ENCODE measurements at places on chromosomes 2 and 18.

- no peak overlapping the region for H3K4me3 ChIP-seq
- H3K36me3 ChIP-seq: no peaks in the 10 kb centered on the region
Measured at GRCh38 chr2:190822043-190822442, 58.6 kb upstream of the GLS start.

DNA sequence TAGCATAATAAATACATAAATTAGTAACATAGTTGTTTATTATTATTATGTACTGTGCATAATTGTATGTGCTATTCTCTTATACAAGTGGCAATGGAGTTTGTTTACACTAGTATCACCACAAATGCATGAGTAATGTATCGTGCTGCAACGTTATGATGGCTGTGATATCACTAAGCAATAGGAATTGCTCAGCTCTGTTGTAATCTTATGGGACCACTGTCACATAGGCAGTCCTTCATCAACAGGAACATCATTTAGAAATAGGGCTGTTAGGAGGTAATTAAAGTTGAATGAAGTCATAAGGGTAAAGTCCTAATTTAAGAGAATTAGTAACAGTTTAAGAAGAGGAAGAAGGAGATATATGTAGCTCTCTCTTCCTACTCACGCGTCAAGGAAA, 33.8 kb downstream of the TEX51 start:
- H3K36me3 ChIP-seq: peaks cover under 1% of the 10 kb centered on the region
- peaks cover 3% of the 10 kb centered on the region for H3K4me1 ChIP-seq
- no peak for DNase-seq
- H3K27me3 ChIP-seq: peaks cover 5% of the 10 kb centered on the region
- no peak overlapping the region for H3K27ac ChIP-seq

DNA sequence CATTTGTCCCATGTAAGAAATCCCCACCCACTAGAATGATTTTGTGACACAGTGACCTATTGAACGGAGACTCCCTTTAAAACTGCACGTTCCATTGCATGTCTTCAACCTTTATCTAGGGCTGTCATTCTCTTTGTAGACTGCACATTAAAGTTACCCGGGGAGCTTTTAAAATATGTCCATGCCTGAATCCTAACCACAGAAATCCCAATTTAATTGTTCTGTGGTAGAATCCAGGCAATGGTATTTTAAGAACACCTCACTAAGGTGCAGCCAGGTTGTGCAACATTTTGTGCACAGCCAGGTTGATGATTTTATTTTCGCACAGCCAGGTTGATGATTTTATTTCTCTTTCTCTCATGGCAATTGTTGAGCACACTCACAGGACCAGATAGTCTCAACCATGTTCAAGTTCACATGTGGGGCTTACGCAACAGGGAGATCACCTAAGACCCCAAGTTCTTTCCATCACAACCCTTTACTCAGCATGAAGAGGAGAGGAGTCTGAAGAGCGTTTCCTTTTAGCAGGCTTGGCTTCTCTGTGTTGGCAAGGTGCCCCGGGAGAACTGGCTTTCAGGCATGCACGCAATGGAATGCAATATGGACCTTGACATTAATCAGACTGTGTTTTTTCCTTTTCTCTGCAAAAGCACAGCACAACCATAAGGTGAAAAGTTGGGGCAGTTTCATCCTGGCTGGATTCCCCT, 467.3 kb upstream of the ETAA1 start:
- no peaks in the 10 kb centered on the region for H3K36me3 ChIP-seq
- no peak overlapping the region for H3K27ac ChIP-seq
- no peak for DNase-seq
- peaks cover 17% of the 10 kb centered on the region for H3K4me1 ChIP-seq
- H3K4me3 ChIP-seq: no peak overlapping the region

GRCh38 chr2:160377204-160377995, 116.2 kb downstream of the RBMS1 start:
- H3K36me3 ChIP-seq: no peaks in the 10 kb centered on the region
- peaks cover 19% of the 10 kb centered on the region for H3K4me1 ChIP-seq
- H3K27me3 ChIP-seq: no peaks in the 10 kb centered on the region
- H3K4me3 ChIP-seq: no peak overlapping the region
- DNase-seq: no peak

DNA sequence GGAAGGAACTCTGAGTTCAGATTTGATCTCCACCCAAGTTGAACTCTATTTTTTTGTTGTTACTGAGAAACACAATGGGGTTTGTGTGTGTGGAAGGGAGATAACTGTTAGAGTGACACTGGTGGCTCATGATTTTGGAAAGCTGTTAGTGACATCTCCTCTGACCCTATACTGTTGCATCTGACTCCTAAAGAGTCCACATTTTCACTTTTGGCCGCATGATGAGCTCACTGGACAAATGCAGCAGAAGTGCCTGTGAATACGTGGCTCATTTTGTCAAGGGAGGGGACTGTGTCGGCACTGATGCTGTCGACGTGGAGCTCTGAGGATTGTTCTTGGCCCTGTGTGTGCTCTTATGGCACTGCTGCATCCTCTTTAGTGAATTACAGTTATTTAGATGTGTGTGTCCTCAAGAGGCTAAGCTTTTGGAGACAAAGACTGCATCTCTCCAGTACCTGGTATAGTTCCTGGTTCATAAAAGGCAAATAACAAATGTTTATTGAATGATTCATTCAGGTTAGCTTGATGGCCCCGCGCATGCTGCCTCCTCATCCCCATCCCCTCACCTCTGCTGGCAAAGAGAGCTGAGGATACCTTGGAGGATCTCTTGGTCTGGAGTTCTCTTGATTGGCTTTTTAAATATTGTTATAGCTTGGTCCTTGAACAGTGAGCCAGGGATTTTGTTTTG, 135.4 kb downstream of the PHLPP1 start:
- no peaks in the 10 kb centered on the region for H3K36me3 ChIP-seq
- no peaks in the 10 kb centered on the region for H3K4me1 ChIP-seq
- DNase-seq: no peak
- H3K4me3 ChIP-seq: no peak overlapping the region

DNA sequence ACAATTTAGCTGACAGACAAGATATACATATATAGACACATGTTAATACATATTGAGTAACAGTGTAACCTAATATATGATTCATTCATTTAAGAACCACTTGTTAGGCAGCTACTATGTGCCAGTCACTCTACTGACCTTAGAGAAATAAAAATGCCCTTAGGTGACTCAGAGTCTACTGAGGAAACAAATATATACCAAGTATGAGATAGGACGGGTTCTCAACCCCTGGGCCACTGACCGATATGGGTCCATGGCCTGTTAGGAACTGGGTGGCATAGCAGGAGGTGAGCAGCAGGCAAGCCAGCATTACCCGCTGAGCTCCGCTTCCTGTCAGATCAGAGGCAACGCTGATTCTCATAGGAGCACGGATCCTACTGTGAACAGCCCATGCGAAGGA, 14.8 kb downstream of the STRN start:
- no peaks in the 10 kb centered on the region for H3K36me3 ChIP-seq
- peaks cover 17% of the 10 kb centered on the region for H3K4me1 ChIP-seq
- no peaks in the 10 kb centered on the region for H3K27me3 ChIP-seq
- H3K27ac ChIP-seq: peak overlapping the region; percentile 86
- H3K4me3 ChIP-seq: no peak overlapping the region

DNA sequence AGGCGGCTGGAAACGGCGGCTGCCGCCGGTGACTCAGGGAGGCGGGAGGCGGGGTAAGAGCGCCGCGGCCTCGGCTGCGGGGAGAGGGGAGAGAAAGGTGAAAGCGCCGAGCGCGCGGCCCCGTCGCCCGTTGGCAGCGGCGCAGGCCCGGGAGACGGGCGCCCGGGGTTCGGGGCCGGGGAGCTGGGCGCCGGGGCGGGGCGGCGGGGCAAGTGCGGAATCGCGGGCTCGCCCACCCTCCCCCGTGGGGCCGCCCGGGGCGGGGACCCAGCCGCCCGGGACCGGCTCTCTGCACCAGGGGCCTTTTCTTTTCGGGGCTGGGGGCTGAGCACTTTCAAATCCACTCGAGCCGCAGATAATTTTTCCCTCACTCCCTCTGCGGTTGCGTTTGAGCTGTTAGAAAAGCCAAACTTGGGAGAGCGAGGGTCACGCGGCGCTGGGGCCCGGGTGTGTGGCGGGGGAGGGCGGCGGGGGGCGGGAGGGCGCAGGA, 266 bp downstream of the KDM3A start:
- peaks cover 15% of the 10 kb centered on the region for H3K4me1 ChIP-seq
- no peak for DNase-seq
- peak overlapping the region; percentile 92 for H3K4me3 ChIP-seq
- H3K27me3 ChIP-seq: peaks cover 3% of the 10 kb centered on the region
- H3K27ac ChIP-seq: peak overlapping the region; percentile 100
- H3K36me3 ChIP-seq: peaks cover 14% of the 10 kb centered on the region

DNA sequence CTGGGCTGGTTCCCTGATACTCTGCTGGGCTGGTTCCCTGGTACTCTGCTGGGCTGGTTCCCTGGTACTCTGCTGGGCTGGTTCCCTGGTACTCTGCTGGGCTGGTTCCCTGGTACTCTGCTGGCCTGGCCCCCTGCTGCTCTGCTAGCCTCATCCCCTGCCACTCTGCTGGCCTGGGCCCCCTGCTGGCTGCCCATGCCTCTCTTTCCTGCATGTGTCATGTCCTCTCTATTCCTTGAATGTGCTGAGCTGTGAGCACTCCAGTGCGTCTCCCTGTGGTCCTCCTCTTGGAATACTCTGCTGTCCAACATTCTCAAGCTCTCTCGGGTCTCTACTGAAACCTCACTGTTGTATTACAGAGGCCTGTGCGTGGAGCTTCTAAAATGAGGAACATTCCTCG, 216.3 kb downstream of the RNF144A start:
- no peak overlapping the region for H3K27ac ChIP-seq
- no peaks in the 10 kb centered on the region for H3K27me3 ChIP-seq
- no peak overlapping the region for H3K4me3 ChIP-seq
- no peak for DNase-seq
- no peaks in the 10 kb centered on the region for H3K36me3 ChIP-seq

- peaks cover 4% of the 10 kb centered on the region for H3K27me3 ChIP-seq
- no peak for DNase-seq
- H3K27ac ChIP-seq: no peak overlapping the region
Measured at GRCh38 chr2:132730611-132731010, 60.6 kb upstream of the LYPD1 start.

DNA sequence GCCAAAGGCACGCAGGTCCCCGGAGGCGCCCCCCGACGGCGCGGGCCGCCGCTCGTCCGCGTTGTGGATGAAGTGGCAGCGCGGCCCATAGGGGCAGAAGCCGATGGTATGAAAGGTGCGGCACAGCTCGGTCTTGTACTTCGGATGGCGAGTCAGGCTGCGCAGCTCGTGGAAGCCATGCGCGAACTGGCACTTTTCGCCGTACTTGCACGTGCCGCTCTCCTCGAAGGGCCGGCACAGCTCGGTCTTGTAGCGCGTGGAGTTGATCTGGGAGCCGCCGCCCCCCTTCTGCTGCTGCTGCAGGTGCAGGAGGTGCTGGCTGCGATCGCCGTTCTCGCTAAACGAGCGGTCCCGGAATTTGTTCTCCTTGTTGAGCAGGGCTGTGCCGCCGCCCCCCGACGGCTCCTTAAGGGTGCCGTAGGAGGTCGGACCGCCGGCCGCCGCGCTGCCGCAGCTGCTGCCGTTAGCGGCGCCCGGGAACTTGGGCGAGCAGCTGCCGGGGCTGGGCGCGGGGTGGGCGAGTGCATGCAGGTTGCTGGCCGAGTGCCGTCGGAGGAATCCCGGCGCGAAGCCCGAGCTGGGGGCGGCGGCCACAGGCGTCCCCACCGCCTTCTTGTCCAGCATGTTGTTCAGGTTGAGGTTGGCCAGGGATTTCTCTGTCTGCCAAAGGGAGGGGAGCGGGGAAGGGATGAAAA, 1.2 kb downstream of the ZFP36L2 start:
- peaks cover 22% of the 10 kb centered on the region for H3K36me3 ChIP-seq
- H3K4me3 ChIP-seq: peak overlapping the region; percentile 97
- peak; percentile 29 for DNase-seq
- no peaks in the 10 kb centered on the region for H3K27me3 ChIP-seq
- peak overlapping the region; percentile 93 for H3K27ac ChIP-seq

DNA sequence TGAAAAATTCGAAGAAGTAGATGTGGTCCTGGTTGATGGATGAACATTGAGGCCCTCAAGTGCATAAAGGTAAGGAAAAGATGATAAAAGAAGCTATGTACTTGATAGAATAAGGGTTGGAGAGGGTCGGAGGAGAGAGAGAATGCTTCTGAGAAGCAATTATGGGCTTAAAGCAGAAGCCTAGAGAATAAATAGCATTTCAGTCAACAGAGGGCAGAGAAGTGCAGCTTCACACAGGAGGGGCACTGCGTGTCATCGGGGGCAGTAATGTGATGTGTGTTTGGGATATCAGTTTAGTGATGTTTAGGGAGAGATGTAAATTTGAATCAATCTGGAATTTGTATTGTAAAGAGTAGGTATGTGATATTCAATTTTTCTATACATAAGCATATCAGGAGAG, 334.5 kb downstream of the PIK3C3 start:
- H3K36me3 ChIP-seq: peaks cover 1% of the 10 kb centered on the region
- H3K27ac ChIP-seq: no peak overlapping the region
- no peaks in the 10 kb centered on the region for H3K4me1 ChIP-seq
- H3K27me3 ChIP-seq: no peaks in the 10 kb centered on the region
- DNase-seq: no peak

- no peak for DNase-seq
- H3K27me3 ChIP-seq: peaks cover 27% of the 10 kb centered on the region
- H3K4me1 ChIP-seq: no peaks in the 10 kb centered on the region
Measured at GRCh38 chr2:147550995-147551731, 293.7 kb upstream of the ACVR2A start.

Data from progenitor cell of endocrine pancreas (in vitro differentiated cells).